Heart right ventricle (tissue), 16 donors: ENCODE measurements at places on chromosomes 5 and 9. TPM values are rescaled to one million over a fixed set of nuclear protein-coding genes. Genes with fewer than 3 reads are reported as not detected.

Gene NOL8
- 13.2 TPM for total RNA-seq

GRCh38 chr9:126971261-126971660, 56.7 kb downstream of the RALGPS1 start:
- no peaks in the 10 kb centered on the region for H3K27me3 ChIP-seq
- H3K4me1 ChIP-seq, result peaks cover 20% of the 10 kb centered on the region
- DNase-seq, result no peak
- no peak overlapping the region for H3K27ac ChIP-seq
- H3K36me3 ChIP-seq, result no peaks in the 10 kb centered on the region

Gene PTAR1
- total RNA-seq, result 24.5 TPM

GRCh38 chr9:70080481-70081119, 37.0 kb downstream of the MAMDC2 start:
- no peaks in the 10 kb centered on the region for H3K4me1 ChIP-seq
- H3K27me3 ChIP-seq, result no peaks in the 10 kb centered on the region
- DNase-seq, result peak; percentile 69
- H3K36me3 ChIP-seq, result no peaks in the 10 kb centered on the region

GRCh38 chr5:39765366-39765765, 340.6 kb upstream of the DAB2 start:
- H3K4me1 ChIP-seq, result peaks cover 2% of the 10 kb centered on the region
- no peaks in the 10 kb centered on the region for H3K27me3 ChIP-seq
- H3K4me3 ChIP-seq, result no peak overlapping the region
- H3K27ac ChIP-seq, result no peak overlapping the region
- no peaks in the 10 kb centered on the region for H3K36me3 ChIP-seq

- H3K27ac ChIP-seq, result no peak overlapping the region
- no peaks in the 10 kb centered on the region for H3K36me3 ChIP-seq
- peak; percentile 15 for DNase-seq
- no peaks in the 10 kb centered on the region for H3K27me3 ChIP-seq
- H3K4me1 ChIP-seq, result peaks cover 16% of the 10 kb centered on the region
Measured at GRCh38 chr5:137304226-137304874, 194.8 kb downstream of the SPOCK1 start.

DNA sequence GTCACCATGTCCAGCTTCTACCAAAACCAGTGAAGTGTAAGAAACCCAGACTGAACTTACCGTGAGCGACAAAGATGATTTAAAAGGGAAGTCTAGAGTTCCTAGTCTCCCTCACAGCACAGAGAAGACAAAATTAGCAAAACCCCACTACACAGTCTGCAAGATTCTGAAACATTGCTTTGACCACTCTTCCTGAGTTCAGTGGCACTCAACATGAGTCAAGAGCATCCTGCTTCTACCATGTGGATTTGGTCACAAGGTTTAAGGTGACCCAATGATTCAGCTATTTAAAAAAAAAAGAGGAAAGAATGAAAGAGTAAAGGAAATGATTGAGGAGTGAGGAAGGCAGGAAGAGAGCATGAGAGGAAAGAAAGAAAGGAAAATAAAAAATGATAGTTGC, 19.8 kb downstream of the IL7R start:
- H3K27ac ChIP-seq, result no peak overlapping the region
- H3K27me3 ChIP-seq, result no peaks in the 10 kb centered on the region
- H3K4me3 ChIP-seq, result no peak overlapping the region

Gene GNA14
- 4.8 TPM for total RNA-seq
